ENCODE measurements at places on chromosomes 6 and 20.
A peak's percentile ranks its signal among the peaks of the same experiment; 100 is the strongest.

- DNase-seq = no peak
Observed at GRCh38 chr20:46126440-46127056, 8.4 kb downstream of the CD40 start.

GRCh38 chr6:73791336-73791735, 95.3 kb downstream of the CD109 start:
- no peak for DNase-seq

DNA sequence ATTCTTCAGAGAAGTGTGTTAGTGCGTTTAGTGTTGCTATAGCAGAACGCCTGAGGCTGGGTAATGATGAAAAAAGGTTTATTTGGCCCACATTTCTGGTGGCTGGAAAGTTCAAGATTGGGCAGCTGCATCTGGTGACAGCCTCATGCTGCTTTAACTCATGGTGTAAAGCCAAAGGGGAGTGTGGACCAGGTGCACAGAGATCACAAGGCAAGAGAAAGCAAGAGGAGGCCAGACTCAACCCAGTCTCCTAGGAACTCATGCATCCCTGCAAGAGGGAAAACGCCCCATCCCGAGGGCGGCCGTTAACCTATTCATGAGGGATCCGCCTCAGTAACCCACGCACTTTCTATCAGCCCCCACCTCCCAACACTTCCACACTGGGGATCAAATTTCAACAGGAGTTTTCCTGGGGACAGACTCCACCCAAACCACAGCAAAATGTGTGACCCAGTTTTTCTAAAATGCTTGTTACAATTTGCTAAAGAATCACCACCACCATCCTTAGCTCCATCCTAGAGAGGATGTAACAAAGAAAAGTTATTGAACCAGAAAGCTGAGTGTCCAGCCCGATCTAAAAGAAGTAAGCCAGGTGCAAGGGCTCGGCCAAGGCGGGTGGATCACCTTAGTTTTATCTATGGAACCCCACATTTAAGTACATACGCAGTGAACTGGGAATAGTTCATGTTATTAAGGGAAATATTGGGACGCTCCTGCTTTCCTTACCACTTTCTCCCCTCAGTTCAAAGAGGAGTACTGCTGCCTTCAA, 164.8 kb downstream of the QKI start:
- DNase-seq = no peak

DNA sequence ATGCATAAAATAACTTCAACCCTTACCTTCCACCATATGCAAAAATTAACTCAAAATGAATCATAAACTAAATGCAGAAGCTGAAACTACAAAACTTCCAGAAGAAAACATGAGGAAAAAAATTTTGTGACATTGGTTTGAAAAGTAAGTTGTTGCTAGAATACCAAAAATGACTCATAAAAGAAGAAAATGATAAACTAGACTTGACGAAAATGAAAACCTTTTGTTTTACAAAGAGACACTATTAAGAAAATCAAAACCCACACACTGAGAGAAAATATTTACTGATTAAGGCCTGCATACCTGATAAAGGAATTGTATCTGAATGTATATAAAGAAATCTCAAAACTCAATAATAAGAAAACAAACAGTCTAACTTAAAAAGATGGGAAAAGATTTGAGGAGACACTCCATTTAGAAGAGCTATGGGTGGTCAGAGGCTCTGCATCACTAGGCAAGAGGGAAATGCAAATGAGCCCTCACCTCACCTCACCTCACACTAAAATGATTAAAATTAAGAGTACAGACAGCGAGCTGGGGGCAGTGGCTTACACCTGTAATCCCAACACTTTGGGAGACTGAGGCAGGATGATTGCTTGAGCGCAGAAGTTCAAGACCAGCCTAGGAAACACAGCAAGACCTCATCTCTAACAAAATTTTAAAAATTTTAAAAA, 97.6 kb upstream of the CST7 start:
- DNase-seq = no peak

- no peak for DNase-seq
Observed at GRCh38 chr6:151958332-151958731, 150.8 kb downstream of the ESR1 start.

- no peak for DNase-seq
Observed at GRCh38 chr20:57977141-57977540, 251.3 kb downstream of the ANKRD60 start.

GRCh38 chr6:70725817-70726415, 58.2 kb downstream of the SMAP1 start:
- no peak for DNase-seq

DNA sequence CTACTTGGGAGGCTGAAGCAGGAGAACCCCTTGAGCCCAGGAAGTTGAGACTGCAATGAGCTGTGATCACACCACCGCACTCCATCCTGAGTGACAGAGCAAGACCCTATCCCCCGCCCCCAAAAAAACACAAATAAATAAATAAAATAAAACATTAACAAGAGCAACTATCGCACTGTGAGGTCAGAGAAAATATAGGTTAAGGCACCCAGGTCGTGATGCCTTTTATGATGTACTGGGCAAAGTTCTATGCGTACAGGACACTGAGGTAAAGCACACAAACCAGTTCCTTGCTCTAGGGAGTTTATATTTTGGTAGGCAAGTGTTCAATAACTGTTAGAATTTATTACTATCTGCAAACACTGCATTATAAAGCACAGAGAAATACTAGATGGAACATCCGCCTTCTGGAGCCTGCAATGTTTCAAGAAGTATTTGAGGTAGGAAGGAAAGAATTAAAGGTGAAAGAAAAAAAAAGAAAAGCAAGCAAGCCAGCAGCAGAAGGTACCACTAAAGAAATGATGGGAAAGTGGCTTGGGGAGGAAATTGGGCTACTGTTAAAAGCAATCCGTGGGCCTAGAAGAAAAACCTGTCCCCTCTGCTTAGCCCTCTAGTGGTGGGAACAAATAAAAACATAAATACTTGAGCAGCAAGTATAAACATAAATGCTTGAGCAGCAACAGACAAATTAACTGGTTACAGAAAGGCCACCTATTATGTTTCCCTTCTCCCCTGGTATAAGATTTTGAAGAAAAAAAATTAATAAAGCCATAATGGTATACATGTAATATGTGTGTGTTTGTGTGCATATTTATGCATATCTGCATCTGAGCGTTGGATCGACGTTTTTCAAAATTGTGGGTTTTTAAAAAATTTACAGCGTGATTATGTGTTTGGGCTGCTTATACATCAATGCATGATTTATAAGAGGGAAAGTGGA, 128.0 kb downstream of the PHACTR1 start:
- DNase-seq = peak; percentile 56

- DNase-seq = no peak
Observed at GRCh38 chr6:137497721-137498463, 3.7 kb upstream of the OLIG3 start.

DNA sequence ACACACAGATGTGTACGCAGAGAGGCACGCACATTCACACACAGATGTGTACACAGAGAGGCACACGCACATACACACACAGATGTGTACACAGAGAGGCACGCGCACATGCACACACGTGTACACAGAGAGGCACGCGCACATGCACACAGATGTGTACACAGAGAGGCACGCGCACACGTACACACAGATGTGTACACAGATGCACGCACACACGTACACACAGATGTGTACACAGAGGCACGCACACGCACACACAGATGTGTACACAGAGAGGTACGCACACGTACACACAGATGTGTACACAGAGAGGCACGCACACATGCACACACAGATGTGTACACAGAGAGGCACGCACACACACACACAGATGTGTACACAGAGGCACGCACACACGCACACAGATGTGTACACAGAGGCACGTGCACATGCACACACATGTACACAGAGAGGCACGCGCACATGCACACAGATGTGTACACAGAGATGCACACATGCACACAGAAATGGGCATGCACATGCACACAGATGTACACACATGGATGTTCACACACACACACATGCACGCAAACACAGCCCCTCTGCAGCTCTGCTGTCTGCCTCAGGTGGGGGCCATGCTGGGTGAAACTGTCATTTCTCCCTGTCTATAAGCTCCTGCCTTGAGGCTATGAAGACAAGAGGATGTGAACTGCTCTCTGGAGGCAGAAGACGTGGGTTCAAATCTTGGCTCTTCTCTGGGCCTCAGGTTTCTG, 14.3 kb upstream of the MYT1 start:
- DNase-seq = no peak

- no peak for DNase-seq
Observed at GRCh38 chr6:139912735-139913400, 538.4 kb upstream of the CITED2 start.

- no peak for DNase-seq
Observed at GRCh38 chr6:125120054-125120590, 33.5 kb upstream of the TPD52L1 start.

- DNase-seq = peak; percentile 16
Observed at GRCh38 chr6:45661661-45662060, 283.9 kb upstream of the SUPT3H start.

- DNase-seq = no peak
Observed at GRCh38 chr20:23939641-23940040, 48.9 kb downstream of the GGTLC1 start.

GRCh38 chr6:125863023-125863422, 72.3 kb downstream of the NCOA7 start:
- no peak for DNase-seq

GRCh38 chr6:159761129-159761872, 544 bp upstream of the ACAT2 start:
- DNase-seq = no peak

DNA sequence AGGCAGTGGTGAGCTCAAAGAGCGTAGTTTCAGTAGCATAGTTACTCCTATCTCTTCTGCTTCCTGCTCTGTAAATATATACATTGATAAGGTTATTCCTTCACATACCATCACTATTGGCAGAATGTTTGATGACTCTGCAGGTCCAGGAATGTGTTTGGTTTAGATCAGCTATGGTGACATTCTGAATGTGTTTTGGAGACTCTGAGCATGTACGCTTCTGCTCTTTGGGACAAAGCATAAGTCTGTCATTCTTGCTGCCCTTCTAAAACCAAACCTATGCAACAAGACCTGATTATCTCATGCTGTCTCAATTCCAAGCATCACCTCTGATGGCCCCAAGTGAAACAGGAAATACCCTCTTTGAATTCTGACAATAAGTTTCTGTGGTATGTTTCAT, 1074.3 kb downstream of the KIF16B start:
- no peak for DNase-seq

- DNase-seq = peak; percentile 82
Observed at GRCh38 chr6:38493931-38494547, 145.7 kb downstream of the BTBD9 start.

DNA sequence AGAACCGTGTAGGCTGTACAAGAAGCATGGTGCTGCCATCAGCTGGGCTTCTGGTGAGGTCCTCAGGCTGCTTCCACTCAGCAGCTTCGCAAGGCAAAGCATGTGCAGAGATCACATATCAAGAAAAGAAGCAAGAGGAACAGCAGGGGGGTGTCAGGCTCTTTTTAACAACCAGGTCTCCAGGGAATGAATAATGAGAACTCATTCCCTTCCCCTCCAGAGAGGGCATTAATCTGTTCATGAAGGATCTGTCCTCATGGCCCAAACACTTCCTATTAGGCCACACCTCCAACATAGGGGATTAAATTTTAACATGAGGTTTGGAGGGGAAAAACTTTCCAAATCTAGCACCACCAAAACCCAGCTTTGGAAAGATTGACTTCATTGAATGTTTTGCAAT, 20.0 kb downstream of the GINM1 start:
- no peak for DNase-seq

DNA sequence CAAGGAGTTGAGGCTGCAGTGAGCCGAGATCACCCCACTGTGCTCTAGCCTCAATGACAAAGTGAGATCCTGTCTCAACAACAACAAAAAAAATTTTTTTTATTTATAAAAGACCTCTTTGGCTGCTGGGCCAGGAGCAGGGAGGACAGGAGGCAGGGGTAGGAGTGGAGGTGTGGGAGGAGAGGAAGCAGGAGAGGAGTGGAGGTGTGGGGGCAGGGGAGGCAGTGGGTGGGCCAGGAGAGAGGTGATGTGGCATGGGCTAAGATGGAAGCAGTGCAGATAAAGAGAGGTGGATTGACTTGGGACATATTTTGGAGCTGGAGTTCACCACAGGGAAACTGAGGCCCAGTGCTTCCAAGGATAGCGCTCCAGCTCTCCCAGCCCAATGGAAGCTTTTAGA, 13.4 kb upstream of the CSNK2A1 start:
- DNase-seq = no peak

DNA sequence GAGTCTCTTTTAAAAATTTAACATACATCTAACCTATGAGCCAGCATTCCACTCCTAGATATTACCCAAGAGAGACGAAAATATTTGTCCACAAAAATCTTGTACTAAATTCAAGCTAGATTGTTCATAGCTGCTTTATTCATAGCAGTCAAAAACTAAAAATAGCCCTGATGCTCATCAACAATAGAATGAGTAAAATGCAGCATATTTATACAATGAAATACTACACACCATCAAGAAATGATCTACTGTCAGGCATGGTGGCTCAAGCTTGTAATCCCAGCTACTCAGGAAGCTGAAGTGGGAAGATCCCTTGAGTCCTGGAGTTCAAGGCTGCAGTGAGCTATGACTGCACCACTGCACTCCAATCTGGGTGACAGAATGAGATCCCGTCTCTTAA, 22.0 kb upstream of the SRC start:
- DNase-seq = no peak

DNA sequence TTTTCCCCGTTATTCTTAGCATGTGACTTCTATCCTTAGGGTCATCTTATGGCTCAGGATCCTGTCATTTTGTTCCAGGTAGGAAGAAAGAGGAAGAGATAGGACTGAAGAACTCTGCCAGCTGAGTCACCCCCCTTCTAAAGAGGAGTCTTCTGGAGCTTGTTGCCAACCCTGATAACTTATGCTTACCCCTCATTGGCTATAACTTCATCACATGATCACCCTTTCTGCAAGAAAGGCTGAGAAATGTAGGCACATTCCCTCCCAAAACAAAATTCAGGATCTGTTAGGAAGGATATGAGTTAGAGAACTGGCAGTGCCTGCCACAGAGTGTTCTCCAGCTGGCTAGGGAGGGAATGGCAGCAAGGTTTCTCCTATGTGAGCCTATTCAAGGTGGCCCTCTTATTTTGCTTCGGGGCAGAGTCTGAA, 35.6 kb downstream of the ARFGEF2 start:
- no peak for DNase-seq

DNA sequence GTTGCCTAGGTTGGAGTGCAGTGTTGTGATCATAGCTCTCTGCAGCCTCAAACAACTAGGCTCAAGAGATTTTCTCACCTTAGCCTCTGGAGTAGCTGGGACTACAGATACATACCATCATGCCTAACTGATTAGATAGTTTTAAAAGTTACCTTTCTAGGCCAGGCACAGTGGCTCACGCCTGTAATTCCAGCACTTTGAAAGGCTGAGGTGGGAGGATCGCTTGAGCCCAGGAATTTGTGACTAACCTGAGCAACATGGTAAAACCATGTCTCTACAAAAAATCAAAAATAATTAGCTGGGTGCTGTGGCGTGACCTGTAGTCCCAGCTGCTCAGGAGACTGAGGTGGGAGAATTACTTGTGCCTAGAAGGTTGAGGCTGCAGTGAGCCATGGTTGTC, 41.2 kb downstream of the SLC17A5 start:
- DNase-seq = no peak

DNA sequence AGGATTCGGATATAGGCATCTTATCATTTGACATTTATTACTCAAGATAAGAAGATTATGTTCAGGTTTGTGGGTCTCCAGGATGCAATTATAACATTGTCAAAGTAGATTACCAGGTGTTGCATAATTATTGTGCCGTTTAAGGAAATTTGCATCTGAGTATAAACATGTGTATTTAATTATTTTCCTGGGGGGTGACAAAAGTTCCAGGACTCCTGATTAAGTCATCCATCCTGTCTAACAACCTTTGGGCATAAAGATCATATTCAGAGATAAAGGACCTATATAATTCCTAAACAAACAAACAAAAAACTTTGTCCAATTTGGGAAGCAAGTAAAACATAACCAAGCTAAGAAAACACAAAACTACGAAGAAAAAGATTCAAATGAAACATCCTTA, 3.3 kb upstream of the PPP1R14C start:
- DNase-seq = no peak
